ENCODE measurements at places on chromosomes 12 and 14.

- no peak for DNase-seq
Measured at GRCh38 chr14:31947076-31947475, 130.0 kb upstream of the ARHGAP5 start.

GRCh38 chr12:42187799-42188198 is 43.1 kb upstream of the GXYLT1 start:
- DNase-seq, result no peak

GRCh38 chr12:89762498-89763170 is 54.0 kb upstream of the ATP2B1 start:
- no peak for DNase-seq

DNA sequence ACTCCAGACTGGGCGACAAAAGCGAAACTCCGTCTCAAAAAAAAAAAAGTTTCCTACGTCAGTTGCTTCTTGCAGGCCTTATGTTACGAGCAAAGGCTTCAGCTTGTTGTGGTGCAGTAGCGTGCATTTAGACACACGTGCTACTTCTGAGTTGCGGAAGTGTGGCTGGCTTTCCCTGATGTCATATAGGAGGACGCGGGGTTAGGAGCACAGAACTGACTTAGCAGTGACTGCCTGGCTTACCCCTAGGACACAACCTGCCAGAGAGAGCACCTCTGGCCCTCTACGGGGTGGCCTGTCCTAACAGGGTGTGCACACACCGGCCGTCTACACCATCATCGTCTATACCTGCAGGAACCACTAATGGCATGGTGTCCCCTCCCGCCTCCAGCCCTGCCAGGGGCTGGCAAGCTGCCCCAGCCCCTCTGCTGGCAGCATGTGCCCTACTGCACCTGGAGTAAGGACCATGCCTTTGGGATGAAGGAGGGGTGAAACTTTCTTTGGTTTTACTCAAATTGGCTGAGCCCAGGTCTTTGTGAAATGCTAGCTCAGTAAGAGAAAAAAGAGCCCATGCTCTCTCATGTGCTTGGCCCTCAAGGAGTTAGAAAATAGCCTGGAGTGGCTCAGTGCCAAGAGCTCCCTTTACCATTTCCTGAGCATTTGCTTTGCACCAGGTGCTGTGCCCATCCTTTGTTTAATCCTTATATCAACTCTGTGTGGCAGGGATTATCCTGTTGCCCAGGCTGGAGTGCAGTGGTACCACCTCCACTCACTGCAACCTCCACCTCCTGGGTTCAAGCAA is 1.7 kb upstream of the GPR68 start:
- peak; percentile 98 for DNase-seq

GRCh38 chr12:98053202-98053601 is 462.2 kb upstream of the TMPO start:
- DNase-seq, result no peak

- DNase-seq, result no peak
Measured at GRCh38 chr14:55120571-55121495, 8.2 kb upstream of the LGALS3 start.

DNA sequence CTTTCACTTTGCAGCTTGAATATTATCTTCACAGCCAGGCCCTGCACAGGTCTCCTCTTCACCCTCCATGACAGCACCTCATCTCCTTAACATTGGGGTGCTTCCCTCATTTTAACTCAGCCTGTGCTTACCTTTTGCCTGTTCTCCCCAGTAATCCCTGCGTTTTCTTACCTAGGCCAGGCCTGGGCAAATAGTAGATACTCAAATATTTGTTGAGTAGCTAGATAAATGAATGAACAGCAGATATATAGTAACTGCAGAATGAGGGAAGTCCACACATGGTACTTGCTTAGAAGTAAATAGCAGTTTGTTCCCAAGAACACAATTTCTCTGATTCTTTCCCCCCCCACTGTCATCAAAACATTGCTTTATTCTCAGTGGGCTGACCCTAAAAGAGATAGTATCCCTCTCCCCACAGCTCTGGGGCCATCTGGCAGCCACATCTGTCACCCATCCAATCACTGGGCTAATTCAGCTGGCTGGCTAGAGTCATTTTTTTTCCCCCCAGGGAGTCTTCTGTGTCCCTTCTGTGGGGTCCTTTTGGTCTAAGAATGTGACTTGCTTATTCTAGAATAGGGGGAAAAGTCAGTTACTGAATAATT is 43.2 kb downstream of the APPL2 start:
- DNase-seq, result no peak

DNA sequence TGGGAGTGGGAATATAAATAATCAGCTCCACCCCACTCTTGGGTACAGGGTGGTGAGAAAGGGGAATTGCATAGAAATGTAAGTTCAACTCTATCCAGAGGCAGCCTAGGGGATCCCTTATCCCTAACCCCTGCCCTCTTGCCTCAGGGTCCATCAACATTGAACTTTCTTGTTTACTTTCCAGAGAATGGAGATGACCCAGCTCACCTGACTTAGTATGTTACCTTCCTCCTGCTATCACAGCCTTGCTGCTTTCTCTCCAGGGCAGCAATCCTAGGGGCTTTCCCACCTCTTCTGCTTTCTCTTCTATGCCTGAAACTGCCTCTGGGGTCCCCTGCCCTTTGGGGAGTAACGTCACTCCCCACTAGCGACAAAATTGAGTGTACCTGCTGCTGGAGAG is 2.7 kb downstream of the LRP1 start:
- DNase-seq, result no peak
